ENCODE measurements at places on chromosomes 13 and 19.

DNA sequence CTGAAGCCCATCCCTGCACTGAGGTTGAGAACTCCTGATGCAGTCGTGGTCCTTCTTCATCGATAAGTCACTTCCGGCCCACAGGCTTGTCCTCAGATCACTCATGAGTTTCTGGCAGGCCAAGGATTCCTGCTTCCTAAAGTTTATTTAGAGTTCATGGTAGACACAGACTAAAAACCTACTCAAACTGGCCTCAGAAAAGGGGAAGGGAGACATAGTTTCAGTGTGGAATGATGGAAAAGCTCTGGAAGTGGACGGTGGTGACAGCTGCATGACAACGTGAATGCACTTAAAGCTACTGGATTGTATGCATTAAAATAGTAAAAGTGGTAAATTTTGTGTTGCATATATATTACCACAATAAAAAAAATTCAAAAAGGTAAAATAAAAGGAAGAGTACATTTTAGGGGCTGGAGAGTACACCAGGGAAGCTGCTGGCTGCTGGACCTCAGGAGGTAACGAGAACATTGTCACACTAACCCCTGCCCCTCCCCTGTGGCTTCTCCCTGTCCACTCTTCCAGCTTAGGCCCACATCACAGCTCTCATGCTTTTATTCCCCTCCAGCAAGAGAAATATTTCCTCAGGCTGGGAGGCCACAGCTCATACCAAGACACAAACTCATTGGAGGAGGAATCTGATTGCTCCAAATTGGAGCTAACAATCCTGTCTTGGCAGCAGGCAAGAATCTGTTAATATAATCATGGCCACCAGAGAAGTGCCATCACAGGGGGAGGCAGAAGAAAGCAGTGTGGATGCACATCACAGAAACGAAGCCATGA lies 741.0 kb downstream of the UQCRFS1 start:
- DNase-seq: no peak

DNA sequence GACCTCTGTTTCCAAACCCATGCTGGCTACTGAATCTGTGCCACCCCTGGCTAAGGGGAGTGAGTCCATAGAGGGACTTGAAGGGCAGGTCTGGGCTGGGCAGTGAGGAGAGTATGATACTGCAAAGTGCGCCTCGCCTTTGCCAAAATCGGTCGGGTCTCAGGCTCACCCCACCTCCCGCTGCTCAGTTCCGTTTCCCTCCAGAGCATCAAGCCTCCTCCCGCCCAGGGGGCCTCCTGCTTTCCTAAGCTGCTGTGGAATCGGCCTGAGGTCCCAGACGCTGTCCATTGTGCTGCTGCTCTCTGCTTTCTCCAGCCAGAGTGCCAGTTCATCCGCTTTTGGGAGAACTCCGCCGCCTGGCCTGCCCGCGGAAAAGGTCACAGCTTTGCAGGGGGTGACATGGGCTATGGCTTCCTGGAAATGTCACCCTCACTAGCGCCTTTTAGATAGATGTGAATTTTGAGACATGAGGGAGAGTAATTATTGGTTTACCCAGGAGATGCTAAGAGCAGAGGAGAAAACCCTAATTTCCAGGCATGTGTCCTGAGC lies 1418.4 kb downstream of the UQCRFS1 start:
- no peak for DNase-seq

DNA sequence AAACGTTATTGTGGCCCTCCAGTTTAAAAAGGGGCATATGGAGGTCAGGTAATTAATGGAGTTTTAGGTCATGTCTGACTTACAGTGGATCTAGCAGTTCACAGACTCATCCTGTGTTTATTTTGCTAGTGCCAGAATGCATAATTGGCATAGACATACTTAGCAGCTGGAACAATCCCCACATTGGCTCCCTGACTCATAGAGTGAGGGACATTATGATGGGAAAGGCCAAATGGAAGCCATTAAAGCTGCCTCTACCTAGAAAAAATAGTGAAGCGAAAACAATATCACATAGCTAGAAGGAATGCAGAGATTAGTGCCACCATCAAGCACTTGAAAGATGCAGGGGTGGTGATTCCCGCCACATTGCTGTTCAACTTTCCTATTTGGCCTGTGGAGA lies 610.7 kb downstream of the SLITRK5 start:
- no peak for DNase-seq

DNA sequence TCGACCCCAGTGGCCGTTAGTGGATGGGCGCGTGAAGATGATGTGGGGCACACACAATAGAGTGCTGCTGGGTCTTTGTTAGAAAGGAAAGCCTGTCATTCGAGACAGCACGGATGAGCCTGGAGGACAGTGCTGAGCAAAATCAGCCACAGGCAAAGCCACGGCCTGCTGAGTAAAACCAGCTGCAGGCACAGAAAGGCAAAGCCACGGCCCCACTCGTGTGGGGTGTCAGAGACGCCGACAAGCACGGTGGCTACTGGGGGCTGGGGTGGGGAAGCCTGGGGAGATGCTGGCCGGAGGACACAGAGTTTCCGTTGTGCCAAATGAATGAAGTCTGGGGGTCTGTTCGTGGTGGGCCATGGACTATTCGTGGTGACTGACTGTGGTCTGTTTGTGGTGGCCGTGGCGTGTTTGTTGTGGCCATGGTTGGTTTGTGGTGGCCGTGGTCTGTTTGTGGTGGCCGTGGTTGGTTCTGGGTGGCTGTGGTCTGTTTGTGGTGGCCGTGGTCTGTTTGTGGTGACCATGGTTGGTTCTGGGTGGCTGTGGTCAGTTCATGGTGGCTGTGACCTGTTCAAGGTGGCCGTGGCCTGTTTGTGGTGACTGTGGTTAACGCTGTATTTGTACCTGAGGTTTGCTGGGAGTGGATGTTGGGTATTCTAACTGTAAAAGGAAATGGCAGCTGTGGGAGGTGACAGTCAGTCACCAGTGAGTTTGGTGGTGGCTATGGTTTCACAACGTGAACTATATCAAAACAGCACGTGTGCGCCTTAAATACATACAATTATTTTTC lies 36.3 kb downstream of the MCF2L start:
- DNase-seq: no peak

- no peak for DNase-seq
Measured at GRCh38 chr13:51541809-51542258, 42.4 kb upstream of the WDFY2 start.
